ENCODE measurements at places on chromosomes 1 and 21.

DNA sequence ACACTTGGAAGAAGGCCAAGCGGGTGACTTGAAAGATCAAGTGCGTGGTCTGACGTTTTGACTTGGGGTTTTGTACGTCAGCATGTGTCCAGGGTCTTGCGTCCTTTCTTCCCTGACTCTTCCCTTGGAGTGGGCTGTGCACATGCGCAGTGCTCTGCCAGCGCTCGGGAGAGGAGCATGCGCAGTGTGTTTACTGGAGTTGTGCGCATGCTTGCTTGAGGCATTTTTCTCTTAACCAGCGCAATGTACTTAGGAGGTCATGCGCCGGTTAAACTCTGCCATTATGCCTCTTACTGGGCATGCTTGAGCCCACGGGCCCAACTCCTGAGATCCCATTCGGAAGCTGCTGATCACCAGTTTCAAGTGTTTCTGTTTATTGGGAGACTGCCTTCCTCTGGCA is 242.5 kb upstream of the AJAP1 start:
- no peaks in the 10 kb centered on the region for H3K36me3 ChIP-seq
- H3K27me3 ChIP-seq, result peaks cover 2% of the 10 kb centered on the region
- DNase-seq, result no peak
- no peak overlapping the region for H3K4me3 ChIP-seq

DNA sequence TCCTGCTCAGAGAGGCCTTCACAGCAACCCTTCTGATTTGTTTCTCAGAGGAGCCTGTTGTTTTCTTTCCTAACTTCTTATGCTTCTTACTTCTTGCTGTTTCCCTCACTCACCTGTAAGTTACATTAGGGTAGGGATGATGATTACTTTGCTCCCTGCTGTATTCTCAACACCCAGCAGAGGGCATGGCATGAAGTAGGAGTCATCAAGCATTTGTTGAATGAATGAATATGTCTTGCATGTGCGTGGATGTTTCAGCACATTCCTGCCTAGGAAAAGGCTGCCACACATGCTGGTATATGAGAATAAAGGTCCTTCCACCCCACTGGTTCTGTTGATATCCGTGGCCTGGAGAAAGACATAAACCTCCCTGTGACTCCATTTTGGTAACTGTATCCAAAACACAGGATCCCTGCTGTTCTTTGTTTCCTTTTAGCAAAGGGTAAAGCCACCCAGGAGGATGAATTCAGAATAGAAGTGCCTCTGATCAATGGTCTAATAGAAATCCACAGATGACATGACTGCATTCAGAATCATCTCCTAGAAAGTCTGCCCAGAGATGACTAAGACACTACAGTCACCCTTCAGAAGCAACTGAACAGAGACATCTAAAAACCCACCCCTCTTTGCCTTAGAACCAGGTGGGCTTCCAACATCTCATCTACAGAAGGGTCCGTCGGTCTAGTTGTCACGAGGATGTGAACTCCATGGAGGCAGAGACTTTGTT is 168.8 kb downstream of the ZSCAN20 start:
- no peak overlapping the region for H3K27ac ChIP-seq
- H3K4me1 ChIP-seq, result no peaks in the 10 kb centered on the region
- H3K27me3 ChIP-seq, result peaks cover 64% of the 10 kb centered on the region
- no peak for DNase-seq
- no peaks in the 10 kb centered on the region for H3K36me3 ChIP-seq
- no peak overlapping the region for H3K4me3 ChIP-seq

GRCh38 chr1:1783320-1783719 is 5.0 kb upstream of the NADK start:
- no peak for DNase-seq
- H3K4me3 ChIP-seq, result peak overlapping the region; percentile 66
- H3K4me1 ChIP-seq, result peaks cover 45% of the 10 kb centered on the region
- peak overlapping the region; percentile 92 for H3K27ac ChIP-seq
- peaks cover 6% of the 10 kb centered on the region for H3K36me3 ChIP-seq

GRCh38 chr1:29504709-29505410 is 268.5 kb downstream of the PTPRU start:
- peaks cover 4% of the 10 kb centered on the region for H3K4me1 ChIP-seq
- DNase-seq, result no peak
- peaks cover 69% of the 10 kb centered on the region for H3K27me3 ChIP-seq
- no peaks in the 10 kb centered on the region for H3K36me3 ChIP-seq

DNA sequence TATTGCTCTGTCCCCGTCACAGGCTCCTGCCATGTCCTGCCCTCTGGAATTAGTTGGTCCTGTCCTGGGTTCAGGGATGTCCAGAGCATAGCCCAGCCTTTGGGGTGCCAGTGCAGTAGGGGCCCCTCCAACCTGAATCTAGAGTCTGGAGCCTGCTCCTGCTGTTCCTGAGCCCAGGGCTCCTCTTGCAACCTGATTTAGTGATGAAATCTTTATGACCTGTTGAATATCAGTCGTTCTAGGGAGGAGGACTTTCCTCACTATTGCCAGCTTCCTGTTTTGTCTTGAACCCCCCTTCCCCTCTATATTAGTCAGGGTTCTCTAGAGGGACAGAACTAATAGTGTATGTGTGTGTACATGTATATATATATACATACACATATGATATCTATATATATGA is 42.5 kb upstream of the STUM start:
- no peak overlapping the region for H3K27ac ChIP-seq
- no peaks in the 10 kb centered on the region for H3K4me1 ChIP-seq
- no peaks in the 10 kb centered on the region for H3K36me3 ChIP-seq
- DNase-seq, result no peak
- no peak overlapping the region for H3K4me3 ChIP-seq
- H3K27me3 ChIP-seq, result peaks cover 9% of the 10 kb centered on the region

DNA sequence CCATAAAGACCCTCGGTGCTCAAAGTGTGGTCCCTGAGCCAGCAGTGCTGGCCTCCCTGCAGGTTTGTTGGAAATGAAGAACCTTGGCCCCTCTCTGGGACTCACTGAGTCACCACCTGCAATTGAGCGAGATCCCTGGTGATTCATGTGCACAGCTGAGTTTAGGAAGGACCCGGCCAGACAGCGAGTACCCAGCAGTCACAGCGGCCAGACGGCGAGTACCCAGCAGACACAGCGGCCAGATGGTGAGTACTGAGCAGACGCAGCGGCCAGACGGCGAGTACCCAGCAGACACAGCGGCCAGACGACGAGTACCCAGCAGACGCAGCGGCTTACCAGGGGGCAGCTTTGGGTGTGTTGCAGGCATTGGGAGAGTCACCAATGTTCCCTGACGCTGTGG is 123.8 kb downstream of the PRDM16 start:
- H3K36me3 ChIP-seq, result no peaks in the 10 kb centered on the region
- no peak for DNase-seq
- no peak overlapping the region for H3K4me3 ChIP-seq
- H3K4me1 ChIP-seq, result peaks cover under 1% of the 10 kb centered on the region
- no peak overlapping the region for H3K27ac ChIP-seq

DNA sequence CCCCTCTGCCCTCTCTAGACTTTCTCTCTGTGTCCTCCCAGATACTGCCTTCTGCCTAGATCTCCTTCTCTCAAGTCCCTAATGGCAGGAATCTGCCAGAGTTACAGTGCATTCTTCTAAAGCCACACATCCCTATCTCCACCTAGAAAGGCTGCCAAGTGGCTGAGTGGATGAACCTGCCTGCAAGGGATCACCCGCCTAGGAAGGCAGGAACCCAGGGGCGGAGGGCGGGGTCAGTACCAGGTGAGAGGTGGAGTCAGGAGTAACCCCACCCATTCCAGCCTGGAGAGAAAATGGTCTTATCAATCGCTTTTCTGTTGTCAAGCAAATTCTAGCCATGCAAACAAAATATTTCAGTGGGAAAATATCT is 60.8 kb downstream of the BCAR3 start:
- DNase-seq, result no peak
- H3K27ac ChIP-seq, result no peak overlapping the region

DNA sequence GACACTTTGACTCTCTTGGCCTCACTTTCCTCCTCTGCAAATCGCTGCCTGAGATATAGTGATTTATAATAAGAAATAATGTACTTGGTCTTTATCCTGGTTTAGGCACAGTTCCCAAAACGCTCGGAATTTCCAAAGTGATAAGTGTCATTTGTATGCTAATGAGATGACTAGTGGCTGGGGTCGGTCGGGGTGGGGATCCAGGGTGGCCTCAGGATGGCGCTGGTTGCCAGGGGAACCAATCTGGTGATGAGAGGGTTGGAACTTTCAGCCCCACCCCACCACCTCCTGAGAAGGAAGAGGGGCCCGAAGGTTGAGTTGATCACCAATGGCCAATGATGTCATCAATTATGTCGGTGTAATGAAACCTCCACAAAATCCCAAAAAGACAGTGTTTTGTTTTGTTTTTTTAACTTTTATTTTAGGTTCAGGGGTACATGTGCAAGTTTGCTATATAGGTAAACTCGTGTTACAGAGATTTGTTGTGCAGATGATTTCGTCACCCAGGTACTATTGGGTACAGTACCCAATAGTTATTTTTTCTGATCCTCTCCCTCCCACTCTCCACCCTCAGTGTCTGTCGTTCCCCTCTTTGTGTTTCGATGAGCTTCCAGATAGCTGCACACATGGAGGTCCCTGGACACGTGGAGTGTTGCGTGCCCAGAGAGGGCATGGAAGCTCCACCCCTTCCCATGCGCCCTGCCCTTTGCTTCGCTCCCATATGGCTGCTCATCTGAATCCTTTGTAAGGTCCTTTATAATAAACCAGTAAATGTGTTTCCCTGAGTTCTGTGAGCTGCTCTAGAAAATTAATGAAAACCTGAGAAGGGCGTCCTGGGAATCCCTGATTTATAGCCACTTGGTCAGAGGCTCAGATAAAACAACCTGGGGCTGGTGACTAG is 97.2 kb downstream of the KCNN3 start:
- peak overlapping the region; percentile 37 for H3K27ac ChIP-seq
- H3K4me3 ChIP-seq, result no peak overlapping the region
- no peaks in the 10 kb centered on the region for H3K36me3 ChIP-seq
- no peaks in the 10 kb centered on the region for H3K4me1 ChIP-seq
- no peaks in the 10 kb centered on the region for H3K27me3 ChIP-seq

- H3K4me3 ChIP-seq, result peak overlapping the region; percentile 94
- H3K27ac ChIP-seq, result peak overlapping the region; percentile 88
- peaks cover 14% of the 10 kb centered on the region for H3K4me1 ChIP-seq
- no peak for DNase-seq
- no peaks in the 10 kb centered on the region for H3K36me3 ChIP-seq
These were observed 362 bp downstream of the ZBTB48 start for GRCh38 chr1:6580119-6580592.

DNA sequence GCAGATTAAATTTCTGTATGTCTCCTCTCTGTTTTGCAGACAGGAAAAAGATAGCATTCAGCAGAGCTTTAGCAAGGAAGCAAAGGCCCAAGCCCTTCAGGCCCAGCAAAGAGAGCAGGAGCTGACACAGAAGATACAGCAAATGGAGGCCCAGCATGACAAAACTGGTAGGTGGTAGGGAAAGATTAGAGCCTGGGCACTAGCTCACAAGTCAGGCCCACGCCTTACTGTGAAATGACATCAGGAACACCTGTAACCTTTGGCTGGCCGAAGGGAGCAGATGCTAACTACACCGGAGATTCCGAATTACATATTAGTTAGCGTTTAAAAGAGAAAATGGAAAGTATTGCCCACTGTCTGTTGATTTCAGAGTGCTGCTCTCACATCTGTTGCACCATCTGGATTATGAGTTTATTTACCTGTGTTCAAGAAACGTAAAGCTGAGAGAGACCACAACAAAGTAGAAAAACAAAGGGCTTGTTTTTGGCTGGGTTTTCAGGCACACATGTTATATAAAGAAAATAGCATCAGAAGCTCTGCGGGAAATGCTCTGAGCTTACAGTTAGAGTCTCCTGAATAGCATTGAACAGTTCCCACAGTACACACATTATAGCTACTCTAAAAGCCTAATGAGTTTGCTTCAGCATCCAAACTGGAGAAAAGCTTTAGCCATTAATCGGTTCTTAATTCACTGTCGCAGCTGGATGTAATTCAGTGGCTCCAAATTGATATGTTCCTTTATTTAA is 160.0 kb downstream of the SDCCAG8 start:
- DNase-seq, result no peak
- no peak overlapping the region for H3K27ac ChIP-seq
- no peaks in the 10 kb centered on the region for H3K27me3 ChIP-seq

DNA sequence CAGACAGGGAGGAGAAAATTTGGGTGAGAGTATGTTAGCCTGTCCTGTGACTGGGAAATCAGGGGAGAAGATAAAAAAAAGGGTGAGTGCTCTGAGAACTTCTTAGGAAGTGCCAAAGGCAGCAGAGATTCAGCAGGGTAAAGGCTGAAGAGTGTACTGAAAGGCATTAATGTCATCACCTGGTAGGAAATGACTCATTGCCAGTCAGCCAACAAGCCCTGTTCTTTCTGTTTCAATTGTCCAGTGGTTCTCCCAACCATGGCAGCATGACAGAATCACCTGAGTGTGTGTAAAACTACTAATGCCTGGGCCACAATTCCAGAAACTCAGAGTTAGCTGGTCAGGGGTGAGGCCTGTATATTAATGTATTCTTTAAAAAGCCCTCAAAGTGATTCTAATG is 83.5 kb downstream of the INTS7 start:
- peaks cover 29% of the 10 kb centered on the region for H3K36me3 ChIP-seq
- DNase-seq, result no peak
- H3K4me3 ChIP-seq, result no peak overlapping the region

- H3K4me3 ChIP-seq, result no peak overlapping the region
- no peaks in the 10 kb centered on the region for H3K4me1 ChIP-seq
- peaks cover 5% of the 10 kb centered on the region for H3K27me3 ChIP-seq
- H3K27ac ChIP-seq, result no peak overlapping the region
These were observed 183.6 kb upstream of the BEND5 start for GRCh38 chr1:48960320-48960719.

- no peak overlapping the region for H3K4me3 ChIP-seq
- no peak overlapping the region for H3K27ac ChIP-seq
- peaks cover 9% of the 10 kb centered on the region for H3K27me3 ChIP-seq
- no peak for DNase-seq
- H3K36me3 ChIP-seq, result no peaks in the 10 kb centered on the region
- no peaks in the 10 kb centered on the region for H3K4me1 ChIP-seq
These were observed 18.9 kb downstream of the SPATA46 start for GRCh38 chr1:162357681-162358266.

DNA sequence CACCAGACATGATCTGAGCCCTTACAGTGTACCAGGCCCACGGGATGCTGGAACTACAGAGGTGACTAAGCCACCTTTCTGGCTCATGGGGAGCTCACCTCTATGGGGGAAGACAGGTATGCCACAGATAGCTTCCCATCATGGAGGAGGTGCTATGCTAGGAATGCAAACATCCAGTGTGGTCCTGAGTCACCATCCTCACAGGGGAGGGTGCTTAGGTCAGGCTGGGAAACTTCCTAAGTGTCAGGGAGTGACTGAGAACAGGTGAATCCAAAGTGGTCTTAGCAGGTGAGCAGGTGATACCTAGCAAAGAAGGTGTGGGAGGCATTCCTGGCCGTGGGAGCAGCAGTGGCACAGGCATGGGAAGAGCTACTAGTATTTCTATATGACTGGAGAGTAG is 8.6 kb upstream of the RASSF5 start:
- peaks cover 50% of the 10 kb centered on the region for H3K36me3 ChIP-seq
- no peaks in the 10 kb centered on the region for H3K27me3 ChIP-seq
- peak overlapping the region; percentile 37 for H3K27ac ChIP-seq
- H3K4me3 ChIP-seq, result no peak overlapping the region

GRCh38 chr1:169201084-169201619 is 94.7 kb downstream of the ATP1B1 start:
- H3K4me3 ChIP-seq, result no peak overlapping the region
- H3K36me3 ChIP-seq, result peaks cover 21% of the 10 kb centered on the region
- H3K27ac ChIP-seq, result no peak overlapping the region
- H3K27me3 ChIP-seq, result no peaks in the 10 kb centered on the region
- DNase-seq, result no peak
